ENCODE measurements at places on chromosomes 2 and 18.
A peak's percentile ranks its signal among the peaks of the same experiment; 100 is the strongest.

GRCh38 chr2:219001577-219002394 lies 8.6 kb upstream of the CRYBA2 start:
- DNase-seq, result peak; percentile 94

DNA sequence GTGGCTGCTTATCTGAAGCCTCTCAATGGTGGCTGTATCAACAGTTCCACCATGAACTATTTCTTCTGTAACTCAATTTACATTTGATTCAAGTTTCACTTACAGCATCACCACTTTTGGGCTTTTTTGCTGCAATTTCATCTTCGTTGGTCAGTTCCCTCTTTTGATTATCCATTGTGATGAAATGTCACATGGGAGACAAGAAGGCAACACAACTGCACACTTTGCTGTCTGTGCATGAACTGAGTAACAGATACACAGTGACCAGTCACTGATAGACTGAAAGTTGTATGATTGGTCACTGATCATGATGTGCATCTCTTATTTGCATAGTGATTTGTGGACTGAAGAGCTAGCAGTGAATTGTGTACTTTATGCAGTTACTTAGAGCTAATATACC lies 130.7 kb upstream of the RNF152 start:
- no peak for DNase-seq

GRCh38 chr2:231360401-231360800 lies 35.1 kb upstream of the B3GNT7 start:
- no peak for DNase-seq

GRCh38 chr2:237221443-237221842 lies 135.8 kb downstream of the COPS8 start:
- DNase-seq, result no peak

- DNase-seq, result no peak
Observed at GRCh38 chr2:88176352-88176984, 6.3 kb downstream of the THNSL2 start.

DNA sequence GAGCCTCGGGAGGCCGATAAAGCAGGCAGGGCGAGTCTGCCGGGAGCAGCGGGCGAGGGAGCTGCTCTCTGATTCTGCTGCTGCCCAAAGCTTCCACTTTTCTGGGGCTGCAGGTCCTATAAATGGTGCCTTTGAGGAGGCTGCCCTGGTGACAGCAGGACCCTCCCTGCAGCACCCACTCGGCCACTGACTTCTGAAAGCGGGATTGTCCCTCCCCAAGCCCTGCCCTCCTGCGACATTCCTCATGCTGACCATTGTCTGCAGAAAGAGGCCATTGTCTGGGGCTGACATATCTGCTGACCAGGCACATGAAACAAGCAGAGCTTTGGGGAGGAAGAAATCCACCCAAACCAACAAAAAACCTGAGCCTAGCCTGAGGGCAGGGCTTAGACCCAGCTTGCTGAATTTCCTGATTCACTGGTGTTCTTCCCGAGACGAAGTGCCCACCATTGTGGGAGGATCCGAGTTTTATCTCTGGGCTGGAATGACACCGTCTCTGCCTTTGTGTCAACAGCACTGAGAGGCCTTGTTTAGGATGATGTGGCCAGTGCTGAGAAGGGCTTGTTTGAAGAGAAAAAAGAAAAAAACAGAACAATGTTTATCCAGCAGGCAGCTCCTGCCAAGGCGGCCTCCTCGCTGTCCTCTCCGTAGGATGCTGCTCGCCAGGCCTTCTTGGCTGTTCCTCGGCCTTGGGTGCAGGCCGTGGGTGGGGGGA lies 129.7 kb downstream of the MYCN start:
- no peak for DNase-seq

DNA sequence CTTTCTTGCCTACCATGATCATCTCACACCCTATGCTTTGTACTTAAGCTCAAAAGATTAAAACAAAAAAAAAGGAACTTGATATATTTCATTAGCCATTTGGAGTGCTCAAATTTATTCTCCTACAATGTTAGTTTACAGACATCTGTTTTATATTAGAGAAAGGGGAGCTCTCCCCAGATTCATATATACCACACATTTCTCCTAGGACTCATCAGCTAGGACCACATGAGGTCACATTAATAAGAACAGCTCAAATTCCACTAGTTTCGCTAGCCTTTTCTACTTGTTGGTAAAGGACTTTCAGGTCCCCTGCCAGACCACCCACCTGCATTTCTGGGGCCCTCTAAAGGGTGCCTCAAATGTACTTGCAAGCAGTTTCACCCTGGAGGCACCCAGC lies 151.2 kb upstream of the MMADHC start:
- no peak for DNase-seq
